COR-L47 (cell line): ENCODE measurements at places on chromosomes 6 and 20.

GRCh38 chr6:100455230-100456124 is 9.2 kb downstream of the SIM1 start:
- DNase-seq: no peak

GRCh38 chr20:1083431-1084080 is 34.8 kb upstream of the PSMF1 start:
- no peak for DNase-seq

- DNase-seq: no peak
These were observed 218.9 kb downstream of the CDH26 start for GRCh38 chr20:60177080-60177479.

GRCh38 chr20:11457488-11457887 is 460.2 kb upstream of the BTBD3 start:
- no peak for DNase-seq

DNA sequence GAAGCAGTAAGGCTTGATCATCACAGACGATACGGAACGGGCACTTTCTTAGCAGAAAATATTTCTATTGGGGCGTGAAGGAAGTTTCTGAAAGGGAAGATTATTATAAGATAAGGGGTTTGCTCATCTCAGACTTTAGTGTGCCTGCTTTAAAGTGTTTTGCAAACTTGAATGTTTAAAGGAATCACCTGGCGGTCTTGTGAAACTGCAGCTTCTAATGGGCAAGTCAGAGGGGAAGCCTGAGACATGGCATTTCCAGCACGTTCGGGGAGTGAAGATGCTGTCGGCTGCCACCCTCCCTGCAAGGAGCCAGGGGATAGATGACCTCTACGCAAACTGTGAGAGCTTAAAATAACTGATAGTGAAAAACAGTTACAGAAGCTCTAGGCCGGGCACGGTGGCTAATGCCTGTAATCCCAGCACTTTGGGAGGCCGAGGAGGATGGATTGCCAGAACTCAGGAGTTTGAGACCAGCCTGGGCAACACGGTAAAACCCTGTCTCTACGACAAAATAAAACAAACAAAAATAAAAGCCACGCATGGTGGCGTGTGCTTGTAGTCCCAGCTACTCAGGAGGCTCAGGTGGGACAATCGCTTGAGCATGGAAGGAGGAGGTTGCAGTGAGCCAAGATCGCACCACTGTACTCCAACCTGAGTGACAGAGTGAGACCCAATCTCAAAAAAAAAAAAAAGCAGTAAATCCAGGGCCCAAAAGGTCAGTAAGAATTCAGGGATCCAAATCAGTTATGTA is 2.3 kb upstream of the KIF16B start:
- no peak for DNase-seq

- DNase-seq: no peak
These were observed 59.9 kb downstream of the REV3L start for GRCh38 chr6:111423055-111423633.
